ENCODE measurements at places on chromosomes 3 and 15.

DNA sequence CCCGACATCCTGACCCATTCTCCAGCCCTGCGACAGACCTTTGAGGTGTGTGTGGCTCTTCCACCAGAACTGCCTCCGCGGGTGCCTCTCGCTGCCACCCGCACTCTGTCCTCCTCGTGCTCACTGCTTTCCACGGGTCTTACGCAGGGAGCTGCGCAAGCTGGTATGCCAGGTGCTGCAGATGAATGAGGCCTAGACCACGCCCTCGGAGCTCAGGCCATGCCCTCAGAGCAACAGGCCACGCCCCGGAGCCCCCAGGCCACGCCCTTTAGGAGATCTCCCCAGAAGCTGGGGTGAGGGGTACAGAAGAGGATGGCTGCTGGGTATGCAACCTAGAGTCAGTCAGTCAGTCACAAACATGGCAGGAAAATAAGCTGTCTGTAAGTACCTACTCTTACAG is 300.3 kb downstream of the GABRG3 start:
- no peak for DNase-seq

GRCh38 chr15:101506491-101506890 is 17.0 kb upstream of the PCSK6 start:
- no peak for DNase-seq

DNA sequence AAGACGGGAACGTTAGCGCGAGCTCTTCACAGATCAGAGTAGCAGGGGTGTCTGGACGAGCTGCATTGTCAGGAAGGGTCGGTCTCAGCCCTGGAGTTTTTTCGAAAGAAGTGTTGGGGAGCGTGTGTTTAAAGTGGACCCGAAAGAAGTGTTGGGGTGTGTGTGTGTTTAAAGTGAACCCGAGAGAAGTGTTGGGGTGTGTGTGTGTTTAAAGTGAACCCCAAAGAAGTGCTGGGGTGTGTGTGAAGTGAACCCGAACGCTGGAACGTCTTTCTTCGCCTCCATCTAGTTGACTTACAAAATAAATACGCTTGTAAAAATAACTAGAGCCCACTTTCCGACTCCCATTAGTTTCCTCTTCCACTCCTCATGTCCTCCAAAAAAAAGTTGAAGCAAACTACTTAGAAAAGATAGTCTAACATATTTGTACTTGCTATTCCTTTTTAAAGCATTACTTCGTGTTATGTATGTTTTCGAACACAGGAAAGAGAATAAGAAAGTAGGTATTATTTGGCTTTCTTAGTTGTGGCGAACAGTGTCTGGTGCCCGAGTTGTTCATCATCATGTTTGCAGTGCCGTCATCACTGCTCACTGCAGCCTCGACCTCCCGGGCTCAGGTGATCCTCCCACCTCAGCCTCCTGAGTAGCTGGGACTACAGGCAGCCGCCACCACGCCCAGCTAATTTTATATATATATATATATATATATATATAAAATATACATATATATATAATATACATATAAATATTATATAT is 1.0 kb downstream of the LRCH3 start:
- no peak for DNase-seq

DNA sequence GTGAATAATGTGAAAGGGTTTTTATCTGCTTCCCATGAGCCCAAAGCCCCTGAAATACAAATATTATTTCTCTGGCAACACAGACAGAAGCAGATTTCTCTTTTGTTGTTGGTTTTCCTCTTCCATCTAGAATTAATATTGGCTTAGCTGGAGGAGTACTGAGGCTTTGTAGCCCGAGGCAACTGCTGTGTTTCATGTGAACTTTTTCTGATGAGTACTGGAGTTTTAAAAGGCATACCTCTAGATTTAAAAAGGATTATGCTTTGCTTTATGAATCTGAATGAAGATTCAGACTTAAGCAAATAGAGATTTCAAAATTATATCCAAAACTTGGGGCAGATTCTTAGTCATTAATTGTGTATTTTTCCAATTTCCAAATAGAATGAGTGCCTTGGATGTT is 50.9 kb downstream of the IQCH start:
- DNase-seq = no peak

DNA sequence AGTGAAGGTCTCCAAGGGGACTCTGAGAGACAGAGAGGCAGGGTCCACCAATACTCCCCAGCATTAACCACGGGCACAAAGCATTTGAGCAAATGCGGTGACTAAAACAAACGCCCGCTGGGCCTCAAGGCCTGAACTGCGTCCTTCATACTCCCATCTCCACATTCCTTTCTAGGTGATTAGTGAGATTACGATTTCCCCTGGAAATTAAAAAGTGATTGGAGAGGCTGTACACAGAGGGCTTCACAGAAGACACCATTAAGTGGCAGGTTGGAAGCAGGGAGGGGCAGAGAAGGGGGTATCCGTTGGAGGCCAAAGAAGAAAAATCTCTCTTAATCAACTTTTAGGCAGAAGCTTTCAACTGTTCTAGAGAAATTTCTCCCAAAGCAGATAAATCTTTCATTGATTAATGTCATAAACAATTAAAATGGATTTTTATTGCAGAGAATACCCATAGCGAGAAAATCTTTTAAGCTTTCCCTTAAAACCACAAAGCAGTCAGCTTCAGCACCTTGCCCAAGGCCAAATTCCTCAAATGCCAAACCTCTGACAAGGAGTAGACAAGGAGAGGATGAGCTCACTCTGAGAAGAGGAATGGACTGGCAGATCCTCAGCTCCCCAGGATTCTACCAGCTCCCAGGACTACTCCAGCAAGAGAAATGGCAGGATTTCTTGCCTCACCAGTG is 38.2 kb downstream of the MB21D2 start:
- DNase-seq = no peak

DNA sequence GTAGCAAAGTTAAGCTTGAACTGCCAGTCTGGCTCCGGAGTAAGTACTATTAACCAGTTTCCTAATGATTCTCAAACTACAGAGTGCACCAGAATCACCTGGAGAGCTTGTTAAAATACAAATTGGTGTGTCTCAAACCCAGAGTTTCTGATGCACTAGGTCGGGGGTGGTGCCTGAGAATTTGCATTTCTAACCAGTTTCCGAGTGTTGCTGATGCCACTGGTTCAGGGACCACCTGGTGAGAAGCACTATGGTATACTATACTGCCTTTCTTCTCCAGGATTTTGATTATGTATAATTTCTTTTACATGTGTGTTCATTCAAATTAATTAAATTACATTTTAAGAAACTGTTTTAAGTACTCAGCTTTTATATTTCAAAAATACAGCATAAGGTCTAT is 48.8 kb upstream of the PLSCR5 start:
- no peak for DNase-seq

DNA sequence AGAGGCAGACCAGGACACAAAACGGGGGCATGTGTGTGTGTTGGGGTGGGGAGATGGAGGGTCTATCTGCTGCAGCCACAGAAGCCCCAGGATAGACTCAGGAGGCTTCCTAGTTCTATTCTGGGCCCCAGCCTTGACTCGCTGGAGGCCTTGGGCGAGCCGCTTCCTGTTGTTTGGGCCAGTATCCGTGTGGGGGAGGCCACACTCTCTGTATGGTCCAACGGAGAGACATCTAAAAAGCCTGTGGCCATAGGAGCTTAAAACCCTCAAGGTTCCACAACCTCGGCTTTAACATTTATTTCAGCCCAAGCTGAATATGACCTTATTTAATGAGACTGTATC is 32.8 kb downstream of the POC1A start:
- no peak for DNase-seq

- DNase-seq = no peak
Measured at GRCh38 chr3:48516571-48516970, 12.6 kb upstream of the SHISA5 start.

DNA sequence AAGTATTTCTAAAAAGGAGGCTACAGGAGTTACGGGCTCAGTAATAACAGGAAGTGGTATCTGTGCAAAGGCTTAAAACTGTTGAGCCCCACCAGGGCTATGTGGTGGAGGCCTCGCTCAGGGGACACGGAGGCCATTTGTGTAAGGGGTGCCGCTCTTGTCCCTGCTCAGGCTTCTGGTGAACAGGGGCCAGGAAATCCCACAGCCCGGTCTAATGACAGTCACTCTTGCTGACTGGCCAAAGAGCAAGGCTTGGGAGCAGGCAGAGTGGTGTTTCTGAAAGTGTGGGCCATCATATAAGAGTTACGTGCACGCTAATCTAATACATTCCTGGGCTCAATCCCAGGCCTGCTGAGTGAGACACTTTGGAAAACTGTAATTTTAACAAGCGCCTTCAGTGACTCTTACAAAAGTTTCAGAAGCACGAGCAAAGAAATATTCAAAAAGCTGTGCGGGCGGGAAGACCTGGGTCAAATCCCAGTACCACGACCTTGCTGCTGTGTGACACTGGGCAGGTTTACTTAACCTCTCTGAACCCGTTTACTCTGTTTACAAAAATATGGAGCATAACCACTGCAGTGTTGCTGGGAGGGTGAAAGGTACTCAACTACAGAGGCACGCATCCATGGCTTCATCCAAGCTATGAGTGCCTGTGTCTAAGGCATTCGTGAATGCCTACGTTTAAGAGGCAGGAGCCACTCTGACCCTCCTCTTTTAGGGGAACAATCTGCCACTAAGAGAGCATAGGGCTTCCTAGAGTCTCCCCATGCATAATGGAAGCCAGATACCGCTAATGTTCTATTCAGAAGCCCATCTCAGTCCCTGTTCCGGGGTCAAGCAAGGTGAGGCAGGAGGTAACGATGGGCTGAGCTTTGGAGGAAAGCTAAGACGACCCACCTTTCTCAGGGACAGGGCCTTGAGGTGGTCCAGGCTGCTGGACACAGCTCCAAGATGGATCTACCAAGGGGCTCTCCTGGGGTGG is 2.0 kb downstream of the ATP10A start:
- DNase-seq = no peak

GRCh38 chr3:8733332-8734094 is at the start of gene CAV3:
TSS of gene CAV3 (plus strand) at chr3:8733802. CDS start at chr3:8733877, 75 bp downstream.
- DNase-seq = no peak

DNA sequence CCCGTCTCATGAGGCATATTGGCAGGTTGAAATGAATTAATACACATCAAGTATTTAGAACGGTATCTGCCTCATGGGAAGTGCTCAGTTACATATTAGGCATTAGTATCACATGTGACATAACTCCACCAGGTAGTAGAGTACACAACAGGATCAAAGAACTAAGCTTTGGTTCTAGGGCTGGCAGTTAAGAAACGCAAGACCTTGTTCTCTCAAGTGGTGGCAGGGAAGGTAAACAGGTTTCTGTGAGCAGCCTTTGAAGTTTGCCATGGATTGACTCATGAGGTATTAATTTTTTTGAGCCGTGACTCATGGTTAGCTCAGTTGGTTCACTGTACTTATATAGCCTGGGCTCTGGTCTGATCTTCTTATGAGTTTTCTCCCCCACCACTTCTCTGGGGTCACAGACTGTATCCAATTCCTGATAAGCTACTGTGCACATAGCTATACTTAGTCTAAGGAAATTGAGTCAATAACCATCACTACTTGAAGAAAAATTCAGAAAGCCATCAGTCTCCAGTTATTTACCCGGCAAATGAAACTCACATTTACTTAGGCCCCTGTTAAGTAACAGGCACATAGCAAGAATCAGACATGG is 155.6 kb upstream of the STT3B start:
- DNase-seq = no peak

Data from NCI-H2081 treated with DMSO at 0.1 percent for 48 hours (cell line).